ENCODE measurements at places on chromosomes 6 and 20. TPM values are rescaled to one million over a fixed set of nuclear protein-coding genes. Genes with fewer than 3 reads are reported as not detected.

Gene WASF1
- total RNA-seq, result 22.8 TPM

Gene RAMACL
- 0.75 TPM for total RNA-seq

- no peak for DNase-seq
Measured at GRCh38 chr20:62977613-62978560, 25.4 kb downstream of the SLC17A9 start.

DNA sequence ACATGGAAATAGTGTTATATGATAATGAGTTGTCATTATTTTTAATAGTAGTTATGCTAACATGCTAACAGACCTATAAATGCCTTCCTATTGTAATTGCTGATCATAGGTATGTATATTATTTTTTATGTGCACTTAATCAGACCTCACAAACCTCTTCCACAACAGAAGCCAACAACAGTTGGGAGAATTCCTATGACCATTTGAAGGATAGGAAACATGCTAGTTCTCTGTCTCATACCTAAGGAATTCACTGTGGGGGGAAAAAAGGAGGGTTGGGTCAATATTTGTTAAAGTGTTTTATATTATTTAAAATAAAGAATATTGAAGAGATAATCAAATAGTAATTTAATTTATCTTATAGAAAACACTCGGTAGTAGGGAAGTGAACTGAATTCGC lies 990.9 kb downstream of the EPHA7 start:
- peak; percentile 55 for DNase-seq

- no peak for DNase-seq
Measured at GRCh38 chr20:63009988-63010769, 3.4 kb upstream of the BHLHE23 start.

DNA sequence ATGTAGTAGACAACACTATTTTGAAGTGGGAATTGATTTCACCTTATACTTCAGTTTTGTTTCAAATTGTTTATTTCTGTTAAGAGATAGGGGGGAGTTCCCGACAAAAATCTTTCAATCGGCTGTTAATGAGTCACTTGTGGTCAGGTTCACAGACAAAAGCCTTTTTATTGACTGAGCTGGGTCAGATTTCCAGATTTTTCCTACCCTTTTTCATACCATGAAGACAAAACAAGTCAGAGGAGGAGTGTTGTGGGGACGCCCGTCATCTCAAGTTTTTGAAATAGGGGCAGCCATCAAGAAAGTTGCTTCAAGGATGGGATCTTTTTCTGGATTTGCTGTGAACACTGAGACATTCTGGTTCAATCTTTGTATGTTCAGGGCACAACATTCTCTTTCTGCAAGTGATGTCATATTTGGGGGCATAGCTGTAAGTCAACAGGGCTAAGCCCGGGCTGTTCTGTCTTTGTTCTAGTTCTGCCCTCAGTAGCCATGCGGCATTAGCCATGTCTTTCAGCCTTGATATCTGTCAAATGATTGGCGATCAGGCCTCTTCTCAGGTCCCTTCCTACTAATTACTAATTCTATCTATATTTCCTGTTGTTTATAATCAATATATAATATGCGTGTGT lies 496.0 kb upstream of the MARCKS start:
- DNase-seq, result peak; percentile 94

DNA sequence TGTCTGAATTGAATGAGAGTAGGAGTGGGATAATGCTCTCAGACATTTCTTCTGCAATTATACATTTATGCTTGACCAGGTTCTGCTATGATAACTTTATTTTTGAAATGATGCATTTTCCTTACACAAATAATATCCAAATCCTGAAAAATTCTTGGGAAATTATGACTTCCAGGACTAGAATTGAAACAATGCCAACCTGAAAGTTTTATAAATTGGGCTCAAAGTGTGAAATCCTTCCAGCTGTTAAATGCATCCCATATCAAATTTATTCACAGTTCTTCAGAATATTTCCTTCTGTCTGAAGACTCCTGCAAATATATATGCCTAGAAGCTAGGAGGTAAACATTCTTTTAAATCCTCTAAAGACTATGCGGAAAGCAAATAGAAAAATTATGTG lies 155.7 kb upstream of the EYA4 start:
- DNase-seq, result no peak
